ENCODE measurements at places on chromosomes 6 and 20.

- no peak for DNase-seq
Observed at GRCh38 chr6:110731898-110732297, 83.4 kb downstream of the CDK19 start.

DNA sequence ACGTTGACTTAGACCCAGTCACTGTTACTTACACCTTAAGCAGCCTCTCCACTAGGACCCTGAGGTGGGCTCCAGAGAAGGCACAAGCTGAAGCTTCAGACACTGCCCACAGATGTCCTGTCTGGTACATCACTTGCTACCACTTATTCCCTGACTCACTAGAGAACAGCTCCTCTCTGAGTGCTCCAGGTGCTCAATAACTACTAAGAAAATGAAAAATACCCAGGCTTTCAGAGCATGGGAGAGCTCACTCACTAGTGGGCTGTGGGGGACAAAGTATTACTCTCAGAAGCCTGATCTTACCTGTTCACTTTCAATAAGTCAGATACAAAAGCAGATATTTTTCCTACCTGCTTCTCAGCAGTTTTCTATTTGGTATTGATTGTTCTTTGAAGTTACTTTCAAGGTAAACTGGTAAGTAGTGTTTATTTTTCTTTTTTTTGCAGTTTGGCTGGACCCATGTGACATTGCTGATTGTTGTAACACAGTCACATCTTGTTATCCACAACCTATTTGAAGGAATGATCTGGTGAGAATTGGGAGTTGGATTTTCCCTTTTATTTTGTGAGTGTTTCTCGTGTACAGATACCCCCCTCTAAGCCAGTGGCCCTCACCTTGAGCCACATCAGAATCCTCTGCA, 55.9 kb downstream of the CDS2 start:
- no peak for DNase-seq

DNA sequence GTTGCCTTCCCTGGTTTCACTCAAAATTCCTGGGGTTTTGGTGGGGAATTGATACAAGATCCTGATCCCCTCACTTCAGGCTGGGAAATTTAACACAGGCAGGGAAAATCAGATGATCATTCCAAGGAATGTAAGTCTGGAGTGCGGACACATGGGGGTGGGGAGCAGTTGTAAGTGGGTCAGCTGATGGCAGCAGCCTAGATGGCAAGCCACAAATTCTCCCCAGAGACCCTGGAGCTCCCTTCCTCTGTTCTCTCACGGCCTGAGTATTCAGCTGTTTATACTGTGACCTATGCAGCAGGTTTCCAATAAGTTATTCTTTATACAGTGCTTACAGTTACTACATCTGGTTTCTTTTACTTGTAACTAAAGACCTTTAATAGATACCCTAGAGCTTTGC, 144.9 kb downstream of the SH3BGRL2 start:
- DNase-seq, result no peak

GRCh38 chr6:29723666-29724588, 693 bp downstream of the HLA-F start:
- DNase-seq, result no peak

DNA sequence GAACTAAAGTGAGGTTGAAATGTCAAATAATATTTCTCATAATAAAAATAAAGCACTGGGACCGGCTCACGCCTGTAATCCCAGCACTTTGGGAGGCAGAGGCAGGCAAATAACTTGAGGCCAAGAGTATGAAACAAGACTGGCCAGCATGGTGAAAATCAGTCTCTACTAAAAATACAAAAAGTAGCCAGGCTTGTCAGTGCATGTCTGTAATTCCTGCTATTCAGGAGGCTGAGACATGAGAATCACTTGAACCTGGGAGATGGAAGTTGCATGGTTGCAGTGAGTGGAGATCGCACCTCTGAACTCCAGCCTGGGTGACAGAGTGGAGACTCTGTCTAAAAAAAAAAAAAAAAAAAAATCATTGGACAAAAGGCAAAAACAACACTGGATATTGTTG, 38.4 kb upstream of the RSPO3 start:
- no peak for DNase-seq

- DNase-seq, result no peak
Observed at GRCh38 chr6:24897186-24897585, 38.6 kb downstream of the RIPOR2 start.

All from DMS79 (cell line).